AG09319 (cell line): ENCODE measurements at places on chromosomes 1 and 21.

DNA sequence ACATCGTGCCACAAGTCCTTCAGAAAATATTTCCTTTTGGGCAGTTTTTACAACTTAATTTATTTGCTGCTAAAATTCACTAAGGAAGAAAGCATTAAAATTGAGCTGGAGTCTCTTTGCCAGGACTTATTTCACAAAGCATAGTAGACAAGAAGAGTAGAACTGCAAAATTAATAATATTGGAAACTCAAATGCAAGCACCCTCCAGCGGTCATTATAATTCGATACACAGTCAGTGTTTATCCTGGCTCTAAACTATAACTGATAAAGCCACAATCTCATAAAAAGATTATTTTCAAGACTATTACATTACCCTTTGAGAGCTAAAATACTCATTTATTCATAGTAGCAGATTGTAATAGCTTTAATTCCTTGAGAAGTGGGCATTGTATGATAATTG is 655.4 kb downstream of the RWDD3 start:
- DNase-seq: no peak

DNA sequence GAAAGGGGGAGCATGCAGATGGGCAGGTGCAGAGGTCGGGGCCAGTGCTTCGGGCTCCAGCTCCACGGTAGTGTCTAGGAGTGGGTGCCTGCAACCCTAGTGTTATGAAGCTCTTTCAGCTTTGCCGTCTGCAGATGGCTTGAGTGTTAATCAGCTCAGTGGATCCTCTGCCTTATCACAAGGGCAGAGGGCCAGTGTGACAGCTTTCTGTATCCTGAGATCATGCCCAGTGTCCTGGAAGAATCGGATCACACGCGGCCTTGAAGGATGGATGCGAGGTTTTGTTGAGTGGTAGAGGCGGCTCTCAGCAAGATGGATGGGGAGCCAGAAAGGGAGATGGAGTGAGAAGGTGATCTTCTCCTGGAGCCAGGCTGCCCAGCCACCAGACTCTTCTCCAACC is 25.5 kb upstream of the C1orf146 start:
- no peak for DNase-seq

- DNase-seq: no peak
These were observed 3.0 kb upstream of the GABRD start for GRCh38 chr1:2016123-2016522.

GRCh38 chr1:9909234-9910046 is 629 bp downstream of the CTNNBIP1 start:
- no peak for DNase-seq

GRCh38 chr1:27849951-27850350 is 19.4 kb downstream of the PPP1R8 start:
- no peak for DNase-seq

- peak; percentile 72 for DNase-seq
These were observed 34.3 kb upstream of the ECE1 start for GRCh38 chr1:21324368-21325141.

- peak; percentile 69 for DNase-seq
These were observed 33.3 kb upstream of the FAM3B start for GRCh38 chr21:41283211-41283818.

- DNase-seq: no peak
These were observed 1.4 kb downstream of the DEPDC1 start for GRCh38 chr1:68495532-68495931.

DNA sequence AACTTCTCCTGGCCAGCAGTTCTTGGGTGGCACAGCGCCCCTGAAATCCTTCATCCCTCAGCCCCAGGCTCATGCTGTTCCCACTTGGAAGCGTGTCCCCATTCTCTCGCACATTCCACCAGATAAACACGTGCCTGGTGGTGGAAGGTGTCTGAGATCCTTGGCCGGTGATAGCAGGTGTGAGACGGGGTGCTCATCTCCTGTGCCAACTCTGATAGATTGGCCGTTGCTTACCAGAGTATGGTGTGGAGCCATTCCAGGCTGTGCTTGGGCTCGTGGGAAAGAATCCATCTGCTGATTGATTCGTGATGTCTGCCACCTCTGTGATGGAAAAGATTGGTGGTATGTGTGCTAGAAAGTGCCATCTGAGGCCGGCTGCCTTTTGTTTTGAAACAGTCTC is 22.2 kb downstream of the ACTL8 start:
- no peak for DNase-seq

DNA sequence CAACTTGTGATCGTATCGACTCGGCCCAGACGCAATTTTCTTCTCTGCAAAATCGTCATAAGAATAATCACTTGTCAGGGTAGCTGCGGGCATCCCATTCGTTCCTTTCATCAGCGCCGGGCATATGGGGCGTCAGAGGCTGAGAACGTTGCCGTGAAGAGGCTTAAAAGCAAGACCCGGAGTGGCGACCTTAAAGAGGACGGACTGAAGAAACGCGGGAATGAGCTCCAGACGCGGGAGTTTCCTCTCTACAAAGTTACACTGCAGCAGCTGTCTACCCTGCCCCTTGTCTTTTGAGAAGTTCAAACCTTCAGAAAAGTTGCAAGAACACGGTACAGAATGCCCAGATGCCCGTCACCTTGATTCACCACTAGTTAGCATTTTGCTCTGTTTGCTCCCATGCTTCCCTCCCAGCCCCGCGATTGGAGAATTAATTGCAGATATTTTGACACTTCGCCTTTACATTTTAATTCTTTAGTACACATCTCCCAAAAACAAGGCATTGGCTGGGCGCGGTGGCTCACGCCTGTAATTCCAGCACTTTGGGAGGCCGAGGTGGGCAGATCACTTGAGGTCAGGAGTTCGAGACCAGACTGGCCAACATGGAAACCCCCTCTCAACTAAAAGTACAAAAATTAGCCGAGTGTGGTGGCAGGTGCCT is 967 bp downstream of the CENPS start:
- no peak for DNase-seq

DNA sequence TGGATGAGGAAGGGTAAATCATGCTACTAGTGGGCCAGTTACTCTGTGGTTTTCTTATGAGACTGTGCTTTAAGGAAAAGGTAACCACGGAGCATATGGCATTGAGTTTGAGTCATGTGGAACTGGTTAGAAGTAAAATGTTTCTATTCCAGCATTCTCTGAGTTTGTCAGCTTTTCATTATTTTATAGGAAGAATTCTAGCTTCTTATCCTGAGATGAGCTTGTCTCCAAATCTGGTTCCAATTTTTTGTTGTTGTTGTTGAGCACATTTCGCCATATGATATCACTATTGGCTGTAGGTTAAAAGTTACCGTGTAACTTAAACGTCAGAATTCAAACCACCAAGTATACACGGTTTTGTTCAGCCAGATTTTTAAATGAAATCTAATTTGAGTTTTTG is 69.9 kb downstream of the ATF6 start:
- DNase-seq: peak; percentile 37

- no peak for DNase-seq
These were observed 110.8 kb downstream of the ZZZ3 start for GRCh38 chr1:77571642-77572041.

DNA sequence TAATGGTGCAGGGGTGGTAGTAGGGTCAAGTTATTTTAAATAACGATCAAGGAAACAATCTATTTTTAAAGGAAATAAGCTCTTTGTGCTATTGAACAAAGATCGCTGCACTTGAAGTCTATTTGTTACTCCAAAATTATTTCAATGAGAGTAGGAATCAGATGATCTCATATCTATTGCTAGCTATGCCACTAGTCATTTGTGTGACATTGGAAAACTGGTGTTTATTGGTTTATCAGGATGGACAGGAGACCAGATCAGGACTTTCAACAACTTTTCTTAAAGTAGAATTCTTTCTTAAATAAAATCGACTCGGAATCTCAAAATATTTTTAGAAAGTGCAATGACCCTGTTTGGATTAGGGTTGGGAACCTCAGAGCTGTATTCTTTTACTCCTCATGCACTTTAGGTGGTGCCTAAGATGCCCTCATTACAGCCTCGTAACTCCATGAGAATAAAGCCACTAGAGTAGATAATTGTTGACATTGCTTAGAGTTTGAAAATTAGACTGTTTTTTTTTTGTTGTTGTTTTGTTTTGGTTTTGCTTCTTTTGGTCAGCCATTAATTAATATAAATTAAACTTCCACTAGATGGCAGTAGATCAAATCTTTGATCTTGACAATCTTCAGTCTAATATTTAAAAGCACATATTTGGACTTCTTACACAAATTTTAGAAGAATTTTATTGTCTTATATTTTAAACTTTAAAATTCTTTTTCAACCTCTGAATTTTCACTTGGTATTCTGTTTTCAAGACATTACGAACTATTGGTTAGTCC is 352.4 kb downstream of the USP25 start:
- no peak for DNase-seq

GRCh38 chr1:200211157-200211556 is 183.6 kb downstream of the NR5A2 start:
- DNase-seq: no peak

GRCh38 chr1:44235808-44236207 is 22.5 kb downstream of the DMAP1 start:
- no peak for DNase-seq

DNA sequence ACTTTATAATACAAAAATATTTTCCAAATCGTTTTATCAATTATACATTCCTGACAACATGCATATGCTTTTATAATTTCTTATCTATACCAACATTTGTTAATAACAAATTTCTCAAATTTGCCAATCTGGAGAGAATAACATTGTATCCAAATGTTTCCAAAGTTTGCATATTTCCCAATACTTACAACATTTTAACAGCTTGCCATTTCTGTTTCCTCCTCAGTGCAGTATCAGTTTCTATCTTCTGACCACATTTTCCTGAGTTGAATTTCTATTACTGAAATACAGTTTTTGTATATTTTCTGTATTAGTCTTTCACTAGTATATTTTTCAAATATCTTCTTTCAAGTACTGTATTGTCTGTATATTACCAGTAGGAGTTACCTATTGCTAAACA is 1594.3 kb downstream of the PLA2G4A start:
- no peak for DNase-seq

GRCh38 chr1:89780721-89781120 is 40.1 kb upstream of the LRRC8D start:
- peak; percentile 38 for DNase-seq

GRCh38 chr1:29698033-29698432 is 461.7 kb downstream of the PTPRU start:
- DNase-seq: no peak
